ENCODE measurements at places on chromosomes 11 and 22. TPM values are rescaled to one million over a fixed set of nuclear protein-coding genes. Genes with fewer than 3 reads are reported as not detected.

GRCh38 chr11:108853864-108854263, 189.0 kb downstream of the DDX10 start:
- ATAC-seq = peak; percentile 87

- no peak for ATAC-seq
Measured at GRCh38 chr11:86335131-86335767, 33.2 kb downstream of the HIKESHI start.

GRCh38 chr11:59053387-59053786, 32.7 kb upstream of the GLYATL1B start:
- ATAC-seq = no peak

- peak; percentile 68 for ATAC-seq
Measured at GRCh38 chr11:43419460-43419859, 60.7 kb downstream of the TTC17 start.

DNA sequence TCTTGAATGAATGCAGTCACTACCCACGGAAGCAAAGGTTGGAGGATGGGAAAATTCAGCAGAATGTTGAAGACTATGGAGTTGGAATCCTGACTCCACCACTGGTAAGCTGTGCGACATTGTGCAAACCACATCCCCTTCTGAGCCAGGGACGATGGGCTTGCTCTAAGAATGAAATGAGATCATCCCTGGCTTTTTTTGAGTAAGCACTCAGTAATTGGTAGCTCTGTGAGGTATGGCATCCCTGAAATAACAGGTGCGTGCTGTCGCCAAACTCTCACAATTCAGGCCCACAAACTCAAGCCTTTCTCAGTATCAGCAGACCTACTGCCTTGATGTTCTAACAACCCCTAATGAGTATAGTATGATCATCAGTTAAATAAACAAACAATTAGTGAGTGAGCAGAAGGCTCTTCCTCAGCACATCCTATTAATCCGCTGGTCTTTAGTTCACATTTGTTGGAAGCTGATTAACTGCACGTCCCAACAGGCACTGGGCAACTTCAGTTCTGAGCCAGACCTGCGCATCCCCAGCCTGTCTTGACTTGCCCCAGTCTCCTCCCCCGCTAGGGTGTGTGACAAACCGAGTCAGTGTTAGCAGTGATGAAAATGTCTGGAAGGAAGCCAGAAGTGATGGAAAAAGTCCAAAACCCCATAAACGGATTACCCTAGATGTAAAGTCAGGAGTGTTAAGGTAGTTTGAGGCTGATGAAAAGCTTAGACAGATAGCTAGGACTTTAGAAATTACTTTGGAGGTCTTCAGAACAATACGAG, 235.5 kb downstream of the GRIK4 start:
- ATAC-seq = no peak

DNA sequence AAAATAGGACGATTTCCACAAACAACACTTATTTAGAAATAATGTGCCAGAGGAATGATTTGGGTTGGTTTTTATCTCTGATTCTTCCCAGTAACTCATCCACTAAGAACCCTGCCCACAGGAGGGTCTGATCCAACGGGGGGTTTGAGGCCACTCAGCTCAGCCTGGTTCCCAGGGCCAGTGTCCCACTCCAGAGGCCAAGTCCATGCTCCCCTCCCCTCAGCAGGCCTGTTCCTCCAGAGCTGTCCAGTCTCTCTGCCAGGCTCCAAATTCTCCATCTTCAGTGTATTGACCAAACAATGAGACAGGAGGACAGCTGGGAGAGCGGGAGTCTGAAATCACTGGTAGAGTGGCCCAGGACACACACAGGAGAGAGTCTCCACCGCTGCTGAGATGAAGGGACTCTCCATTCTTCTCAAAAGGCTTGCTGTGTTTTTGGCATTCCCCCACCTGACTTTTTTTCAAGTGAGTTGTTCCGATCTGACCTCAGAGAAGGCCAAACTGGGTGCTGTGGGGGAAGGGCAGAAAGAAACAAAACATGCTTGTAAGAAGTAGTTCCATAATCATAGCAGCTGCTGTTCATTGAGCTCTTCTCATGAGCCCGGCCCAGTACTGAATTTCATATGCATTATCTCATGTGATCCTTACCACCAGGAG, 17.6 kb upstream of the SCN2B start:
- no peak for ATAC-seq

DNA sequence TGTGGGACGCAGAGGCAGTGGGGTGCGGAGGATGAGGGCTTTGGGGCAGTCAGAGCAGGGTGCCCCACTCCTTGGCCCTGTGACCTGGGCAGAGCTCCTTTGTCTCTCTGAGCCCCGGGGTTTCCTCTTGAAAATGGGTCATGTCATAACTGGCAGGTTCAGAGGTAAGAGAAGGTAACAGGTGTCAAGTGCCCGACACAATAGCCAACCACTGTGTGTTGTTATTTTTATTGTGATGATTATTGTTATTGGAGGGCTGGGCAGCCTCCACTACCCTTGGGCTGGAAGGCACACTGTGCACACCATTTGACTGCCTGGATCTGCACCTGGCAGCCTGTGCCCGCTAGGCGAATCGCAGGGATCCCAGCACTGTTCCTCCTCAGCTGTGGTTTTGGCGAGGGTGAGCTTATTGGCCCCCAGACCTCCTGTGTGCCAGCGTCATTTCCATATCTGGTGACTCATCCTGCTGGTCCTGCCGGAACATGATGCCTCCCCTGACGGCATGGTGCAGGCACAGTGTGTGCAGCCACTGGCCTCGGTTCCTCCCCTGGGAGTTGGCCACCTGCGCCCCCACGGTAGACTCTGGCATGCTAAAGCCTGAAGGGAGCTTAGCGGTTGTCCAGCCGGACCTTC, 15.4 kb upstream of the SOX10 start:
- ATAC-seq = peak; percentile 87

- ATAC-seq = peak; percentile 32
Measured at GRCh38 chr11:70860888-70861287, 391.5 kb downstream of the SHANK2 start.

GRCh38 chr11:17010851-17011420, 3.3 kb downstream of the PLEKHA7 start:
- ATAC-seq = no peak

- no peak for ATAC-seq
Measured at GRCh38 chr11:70153133-70153727, 49.9 kb upstream of the FADD start.

DNA sequence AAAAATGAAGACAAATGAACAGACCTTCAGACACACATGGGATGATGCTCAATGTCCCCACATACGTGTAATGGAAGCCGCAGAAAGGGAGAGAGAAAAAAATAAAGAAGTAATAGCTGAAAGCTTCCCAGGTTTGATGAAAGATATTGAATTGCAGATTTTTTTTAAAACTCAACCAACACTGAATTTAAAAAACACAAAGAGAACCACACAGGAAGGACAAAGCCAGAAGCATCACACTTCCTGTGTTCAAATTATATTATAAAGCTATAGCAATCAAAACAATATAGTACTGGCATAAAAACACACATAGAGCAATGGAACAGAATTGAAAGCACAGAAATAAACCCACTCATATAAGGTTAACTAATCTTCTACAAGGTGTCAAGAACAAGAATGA, 26.5 kb downstream of the TMEM45B start:
- ATAC-seq = no peak

DNA sequence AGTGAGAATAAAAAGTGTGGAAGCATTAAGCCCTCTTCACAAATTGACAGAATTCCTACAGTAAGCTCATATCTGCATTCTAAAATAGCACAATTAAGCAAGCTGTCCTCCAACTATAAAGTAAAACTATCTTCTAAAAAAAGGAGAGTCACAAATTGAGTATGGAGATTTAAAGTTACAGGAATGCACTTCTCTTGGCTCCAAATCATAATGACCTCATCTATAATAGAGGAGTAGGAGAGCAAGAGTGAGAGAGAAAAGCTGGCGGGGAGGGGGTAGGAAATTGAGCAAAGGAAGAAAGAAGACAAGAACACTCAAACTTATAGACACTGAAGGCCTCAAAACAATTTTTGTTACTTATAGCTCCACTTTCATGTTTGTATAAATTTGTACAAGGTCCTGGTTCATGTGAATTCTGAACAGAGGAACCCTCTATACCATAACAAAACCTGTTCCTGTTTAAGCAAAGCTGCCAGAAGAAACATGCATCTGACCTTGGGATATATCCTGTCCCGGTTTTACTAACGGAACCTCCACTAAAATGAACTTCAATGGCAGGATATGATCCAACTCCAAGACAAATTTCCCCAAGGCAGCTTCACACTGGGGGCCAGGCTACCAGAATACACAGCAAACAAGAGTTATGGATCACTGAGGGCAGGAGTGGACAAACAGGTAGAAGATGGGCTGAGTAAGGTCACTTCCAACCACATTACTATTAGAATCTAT, 37.2 kb downstream of the SLC35F2 start:
- ATAC-seq = peak; percentile 50

DNA sequence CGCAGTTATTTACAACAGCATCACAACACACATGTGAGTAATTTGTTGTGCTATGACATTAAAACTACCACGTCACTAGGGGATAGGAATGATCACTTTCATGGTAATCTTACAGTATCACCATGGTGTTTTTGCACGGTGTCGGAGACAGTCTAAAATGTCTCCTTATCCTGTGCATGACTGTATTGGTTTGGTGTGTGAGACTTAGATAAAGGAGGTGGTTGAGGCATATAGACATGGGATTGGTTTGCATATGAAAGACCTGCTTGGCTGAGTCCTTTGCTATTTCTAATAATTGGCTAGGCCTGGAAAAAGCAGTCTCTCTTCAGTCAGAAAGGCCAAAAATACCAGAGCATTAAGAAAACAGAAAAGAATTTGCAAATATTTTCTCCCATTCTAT, 30.2 kb downstream of the MSANTD4 start:
- ATAC-seq = no peak

GRCh38 chr11:127195501-127196120, 195.0 kb upstream of the KIRREL3 start:
- ATAC-seq = no peak

DNA sequence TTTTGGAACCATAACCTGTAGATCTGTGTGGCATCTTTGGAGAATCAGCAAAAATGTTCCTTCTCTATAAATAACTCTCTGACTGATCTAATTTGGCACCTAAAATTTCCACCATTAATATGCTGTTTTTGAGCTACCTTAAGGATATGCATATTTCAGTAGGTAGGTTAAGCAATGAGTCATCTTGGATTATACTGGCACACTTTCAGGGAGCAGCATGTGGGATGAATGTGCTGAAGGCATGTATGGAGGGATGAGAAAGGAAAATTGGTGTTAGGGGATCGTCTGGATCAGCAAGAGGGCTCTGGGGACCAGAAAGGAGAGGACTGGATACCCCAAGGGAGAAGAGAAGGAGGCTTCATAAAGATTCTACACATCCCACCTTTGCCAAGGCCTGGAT, 44.6 kb upstream of the ELF5 start:
- no peak for ATAC-seq

DNA sequence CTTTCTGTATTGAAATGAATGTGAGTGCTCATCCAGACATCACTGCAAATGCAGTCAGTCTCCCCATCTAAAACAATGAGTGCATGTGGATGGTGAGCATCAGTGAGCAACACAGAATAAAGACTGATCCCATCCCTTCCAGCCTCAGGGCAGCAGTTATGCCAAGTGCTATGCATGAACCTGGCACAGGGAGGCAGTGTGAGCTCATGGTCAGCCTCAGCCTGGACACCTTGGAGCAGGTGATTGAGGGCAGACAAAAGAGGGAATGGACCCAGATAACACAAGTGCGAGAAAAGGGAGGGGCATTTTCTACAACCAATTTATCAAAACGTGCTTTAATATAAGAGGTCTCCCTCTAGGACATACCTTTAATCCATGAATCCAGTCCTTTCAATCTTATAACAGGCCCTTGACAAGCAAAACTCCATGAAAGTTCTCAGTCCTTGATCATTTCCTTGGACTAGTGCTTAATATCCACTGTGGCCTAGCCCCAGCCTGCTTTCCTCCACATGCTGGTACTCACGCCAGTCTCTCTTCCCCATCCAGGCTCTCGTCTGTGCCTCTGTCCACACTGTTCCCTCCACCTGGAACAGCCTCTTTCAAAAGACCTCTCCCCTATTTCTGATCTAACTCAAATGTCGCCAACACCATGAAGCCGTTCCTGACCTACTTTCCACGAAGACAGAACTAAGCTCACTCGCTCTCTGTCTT, 50.5 kb upstream of the LRRC55 start:
- ATAC-seq = peak; percentile 76

DNA sequence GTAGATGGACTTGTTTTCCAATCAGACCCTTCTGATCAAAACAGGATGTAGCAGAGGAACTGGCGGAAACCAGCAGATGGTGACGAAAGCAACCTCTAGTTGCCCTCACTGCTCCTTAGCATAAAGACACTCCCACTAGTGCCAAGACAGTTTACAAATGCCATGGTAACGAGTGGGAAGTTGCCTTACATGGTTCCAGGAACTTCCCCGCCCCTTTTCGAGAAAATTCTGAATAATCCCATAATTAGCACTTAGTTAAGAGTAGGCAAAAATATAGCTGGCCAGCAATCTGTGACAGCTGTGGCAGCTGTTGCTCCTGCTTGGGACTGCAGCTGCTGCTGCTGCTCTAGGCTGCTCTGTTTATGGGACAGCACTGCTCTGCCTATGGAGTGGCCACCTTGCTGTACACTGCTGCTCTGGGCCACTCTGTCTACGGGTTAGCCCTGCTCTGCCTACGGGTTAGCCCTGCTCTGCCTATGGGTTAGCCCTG, 33.4 kb upstream of the SORL1 start:
- ATAC-seq = peak; percentile 91

DNA sequence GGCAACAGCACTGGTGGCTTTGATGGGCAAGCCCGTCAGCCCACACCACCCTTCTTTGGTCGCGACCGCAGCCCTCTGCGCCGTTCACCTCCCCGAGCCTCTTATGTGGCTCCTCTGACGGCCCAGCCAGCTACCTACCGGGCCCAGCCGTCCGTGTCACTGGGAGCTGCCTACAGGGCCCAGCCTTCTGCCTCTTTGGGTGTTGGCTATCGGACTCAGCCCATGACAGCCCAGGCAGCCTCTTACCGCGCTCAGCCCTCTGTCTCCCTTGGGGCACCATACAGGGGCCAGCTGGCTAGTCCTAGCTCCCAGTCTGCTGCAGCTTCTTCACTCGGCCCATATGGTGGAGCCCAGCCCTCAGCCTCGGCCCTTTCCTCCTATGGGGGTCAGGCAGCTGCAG, 8.0 kb downstream of the RBM14 start:
- peak; percentile 47 for ATAC-seq

- ATAC-seq = peak; percentile 63
Measured at GRCh38 chr11:32255841-32256240, 165.0 kb downstream of the RCN1 start.

- ATAC-seq = no peak
Measured at GRCh38 chr11:134036492-134037045, 32.3 kb upstream of the JAM3 start.

- ATAC-seq = no peak
Measured at GRCh38 chr22:38203090-38203810, 1.5 kb downstream of the MAFF start.

The PRDM10 gene
- total RNA-seq = 9.3 TPM

The CCDC15 gene
- total RNA-seq = 4.7 TPM

The MCHR1 gene
- total RNA-seq = 3.1 TPM

The SCGB1C1 gene
- total RNA-seq = not detected

The BAIAP2L2 gene
- total RNA-seq = 0.64 TPM

The NRIP3 gene
- 5.0 TPM for total RNA-seq

The PRODH gene
- total RNA-seq = 13.7 TPM

The ZFTA gene
- total RNA-seq = 81.0 TPM

The PUS3 gene
- 15.1 TPM for total RNA-seq

The SMTNL1 gene
- total RNA-seq = 0.53 TPM

The SNX19 gene
- total RNA-seq = 64.5 TPM

The UPK3A gene
- not detected for total RNA-seq

The TTLL1 gene
- total RNA-seq = 8.1 TPM

All from motor neuron (in vitro differentiated cells).